Endothelial cell of umbilical vein (primary cell): ENCODE measurements at places on chromosomes 2 and 18.

DNA sequence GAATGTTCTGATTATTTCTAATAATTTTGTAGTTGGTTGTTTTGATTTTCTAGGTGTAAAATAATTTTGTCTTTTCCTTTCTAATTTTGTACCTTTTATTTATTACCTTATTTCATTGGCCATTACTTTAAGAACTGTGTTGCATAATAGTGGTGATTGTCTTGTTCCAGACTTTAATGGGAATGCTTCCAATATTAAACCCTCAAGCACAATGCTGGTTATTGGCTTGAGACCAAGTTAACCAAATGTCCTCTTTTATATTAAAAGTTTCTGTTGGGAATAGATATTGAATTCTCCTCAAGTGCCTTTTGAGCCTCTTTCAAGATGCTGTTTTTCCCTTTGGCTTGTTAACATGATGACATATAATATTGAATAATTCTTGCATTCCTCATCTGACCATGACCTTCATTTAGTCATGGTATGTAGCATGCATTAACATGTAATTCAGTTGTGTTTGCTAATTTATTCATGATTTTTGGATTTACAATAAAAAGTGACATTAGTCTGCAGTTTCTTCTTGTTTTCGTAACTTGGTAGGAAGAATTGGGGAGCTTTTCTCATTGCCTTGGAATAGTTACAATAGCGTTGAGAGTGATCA is 141.7 kb downstream of the DIS3L2 start:
- DNase-seq, result peak; percentile 10

DNA sequence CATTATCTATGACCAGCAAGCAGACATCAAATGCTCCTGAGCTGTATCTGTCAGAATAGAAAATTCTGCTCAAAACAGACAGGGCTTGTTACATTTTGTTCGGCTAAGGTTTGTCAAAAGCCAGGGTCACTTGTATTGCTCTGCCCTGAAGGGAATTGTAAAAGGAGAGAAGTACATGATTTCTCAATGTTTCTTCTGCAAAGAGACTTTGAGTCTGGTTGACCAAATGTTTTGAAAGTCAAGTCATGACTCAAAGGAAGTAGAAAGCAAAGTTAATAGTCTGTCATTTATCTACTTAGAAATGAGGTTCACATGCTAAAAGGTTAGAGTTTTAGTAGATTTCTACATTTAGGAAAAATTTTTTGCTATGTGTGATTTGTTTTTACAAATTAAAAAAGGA is 1624.1 kb upstream of the ZEB2 start:
- no peak for DNase-seq

- no peak for DNase-seq
Observed at GRCh38 chr18:7879717-7880116, 312.6 kb downstream of the PTPRM start.

DNA sequence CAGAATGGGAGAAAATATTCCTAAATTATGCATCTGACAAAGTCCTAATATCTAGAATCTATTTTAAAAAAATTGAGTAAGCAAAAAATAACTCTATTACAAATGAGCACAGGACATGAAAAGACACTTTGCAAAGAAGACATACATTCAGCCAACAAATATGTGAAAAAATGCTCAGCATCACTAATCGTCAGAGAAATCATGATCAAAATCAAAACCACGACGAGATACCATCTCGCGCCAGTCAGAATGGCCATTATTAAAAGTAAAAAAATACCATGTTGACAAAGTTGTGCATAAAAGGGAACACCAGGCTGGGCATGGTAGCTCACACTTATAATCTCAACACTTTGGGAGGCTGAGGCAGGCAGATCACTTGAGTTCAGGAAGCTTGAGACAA is 63.5 kb downstream of the EVA1A start:
- DNase-seq, result no peak

GRCh38 chr2:166157578-166157977 is 29.8 kb upstream of the SCN1A start:
- no peak for DNase-seq

DNA sequence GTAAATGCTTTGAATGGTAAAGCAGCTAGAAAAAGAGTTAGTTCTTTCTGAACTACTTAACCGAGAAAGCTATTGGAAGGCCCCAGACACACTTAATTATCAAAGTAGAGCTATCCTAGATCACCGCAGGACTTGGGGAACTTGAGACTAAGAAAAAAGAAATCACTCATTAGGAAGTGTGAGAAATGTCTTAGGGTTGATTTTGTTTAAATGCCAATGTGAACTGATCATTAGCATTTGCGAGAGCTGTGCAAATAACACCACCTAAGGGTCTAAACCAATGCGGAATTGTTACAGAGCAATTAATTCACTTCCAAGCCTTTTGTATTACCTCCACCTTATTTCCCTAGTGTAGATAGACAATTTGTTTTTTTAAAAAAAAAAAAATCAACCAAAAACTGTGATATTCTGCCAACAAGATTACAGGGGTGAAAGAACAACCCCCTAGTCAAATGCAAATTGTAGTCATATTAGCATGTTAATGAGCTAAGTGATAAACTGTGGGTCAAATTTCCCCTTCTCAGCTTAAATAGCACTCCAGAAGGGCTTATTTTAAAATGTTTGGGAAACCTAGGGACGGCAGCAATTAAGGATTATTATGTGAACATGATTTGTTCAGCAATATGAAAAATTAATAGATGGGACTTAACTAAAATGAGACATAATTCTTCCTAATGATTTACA is 246.2 kb upstream of the STON1 start:
- DNase-seq, result no peak

DNA sequence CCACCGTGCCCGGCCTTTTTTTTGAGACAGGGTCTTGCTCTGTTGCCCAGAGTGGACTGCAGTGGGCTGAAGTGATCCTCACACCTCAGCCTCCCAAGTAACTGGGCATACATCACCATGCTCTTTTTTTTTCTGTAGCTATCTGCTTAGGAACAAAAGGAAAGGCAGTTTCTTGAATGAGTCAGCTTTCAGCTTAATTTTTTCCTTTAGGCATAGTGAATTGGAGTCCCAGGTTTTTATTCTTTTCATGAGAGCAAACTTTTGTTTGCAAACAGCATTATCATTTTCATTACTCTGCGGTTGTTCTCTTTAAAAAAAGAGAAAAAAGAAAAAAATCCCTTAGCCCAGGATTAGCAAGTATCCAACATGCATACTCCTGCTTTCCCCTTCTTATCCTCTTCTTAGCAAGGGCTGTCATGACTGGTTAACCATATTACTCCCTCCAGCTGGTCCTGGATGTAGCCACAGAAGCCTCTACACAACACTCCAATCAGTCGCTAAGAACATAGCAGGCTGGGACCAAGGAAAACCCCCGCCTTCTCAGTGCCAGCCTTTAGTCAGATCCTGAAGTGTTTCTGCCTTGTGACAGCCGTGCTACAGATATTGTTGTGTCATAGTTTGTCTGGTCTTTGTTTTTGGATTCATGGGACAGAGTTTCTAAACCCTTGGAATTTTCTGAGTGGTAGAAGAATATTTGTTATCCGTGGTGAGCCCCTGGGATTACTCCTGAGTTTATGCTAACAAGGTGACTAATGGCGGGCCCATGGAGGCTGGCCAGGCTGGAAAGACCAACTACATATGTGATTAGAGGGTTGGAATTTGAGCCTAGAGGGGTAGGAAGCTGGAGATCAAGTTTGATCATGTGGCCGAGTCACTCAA is 23.3 kb upstream of the ST3GAL5 start:
- no peak for DNase-seq

- no peak for DNase-seq
Observed at GRCh38 chr2:197240421-197241041, 70.0 kb downstream of the ANKRD44 start.

- DNase-seq, result no peak
Observed at GRCh38 chr2:206457188-206457634, 13.9 kb downstream of the ADAM23 start.

GRCh38 chr2:18925296-18925695 is 335.9 kb upstream of the NT5C1B start:
- no peak for DNase-seq

DNA sequence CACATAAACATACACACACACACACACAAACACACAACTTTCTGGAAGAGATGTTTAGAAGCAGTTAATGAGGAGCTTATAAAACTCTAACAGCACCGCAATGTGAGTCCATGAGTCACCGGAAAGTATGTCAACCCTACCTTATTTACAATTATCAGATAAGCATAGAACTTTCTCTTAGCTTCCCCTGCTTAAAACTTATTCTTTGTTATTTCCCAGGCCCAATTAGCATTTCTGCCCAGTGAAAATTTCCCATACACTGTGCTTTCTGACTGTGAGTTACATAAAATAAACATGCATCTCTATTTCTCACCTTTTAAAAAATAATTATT is 737.6 kb downstream of the LRP1B start:
- DNase-seq, result peak; percentile 52

GRCh38 chr18:48490641-48491293 is 48.1 kb upstream of the CTIF start:
- DNase-seq, result no peak

- no peak for DNase-seq
Observed at GRCh38 chr2:65438137-65438899, 5.9 kb upstream of the SPRED2 start.

DNA sequence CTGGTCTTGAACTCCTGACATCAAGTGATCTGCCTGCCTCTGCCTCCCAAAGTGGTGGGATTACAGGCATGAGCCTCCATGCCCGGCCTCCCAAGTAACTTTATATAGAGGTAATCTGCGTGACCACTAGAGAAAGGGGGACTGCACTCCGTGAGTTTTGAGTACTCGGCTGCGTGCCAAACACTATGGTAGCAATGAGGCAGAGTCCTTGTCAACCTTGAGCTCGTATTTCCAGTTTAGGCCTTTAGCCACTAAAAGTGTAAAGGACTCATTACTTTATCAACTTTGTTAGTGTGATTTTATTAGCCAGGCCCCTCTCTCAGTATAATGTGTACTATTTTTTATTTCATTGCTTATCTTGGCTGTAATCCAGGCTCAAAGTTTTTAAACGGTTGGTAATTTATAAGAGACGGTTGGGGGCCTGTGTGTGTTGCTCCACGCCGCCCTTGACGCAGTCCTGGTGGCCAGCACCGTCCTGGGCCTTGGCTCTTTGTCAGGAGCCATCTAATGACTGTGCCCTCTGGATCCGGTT is 56.2 kb downstream of the ZCCHC2 start:
- DNase-seq, result peak; percentile 28

GRCh38 chr2:45855374-45855773 is 203.9 kb downstream of the PRKCE start:
- DNase-seq, result no peak

- DNase-seq, result no peak
Observed at GRCh38 chr2:183207110-183207509, 82.9 kb downstream of the NUP35 start.

DNA sequence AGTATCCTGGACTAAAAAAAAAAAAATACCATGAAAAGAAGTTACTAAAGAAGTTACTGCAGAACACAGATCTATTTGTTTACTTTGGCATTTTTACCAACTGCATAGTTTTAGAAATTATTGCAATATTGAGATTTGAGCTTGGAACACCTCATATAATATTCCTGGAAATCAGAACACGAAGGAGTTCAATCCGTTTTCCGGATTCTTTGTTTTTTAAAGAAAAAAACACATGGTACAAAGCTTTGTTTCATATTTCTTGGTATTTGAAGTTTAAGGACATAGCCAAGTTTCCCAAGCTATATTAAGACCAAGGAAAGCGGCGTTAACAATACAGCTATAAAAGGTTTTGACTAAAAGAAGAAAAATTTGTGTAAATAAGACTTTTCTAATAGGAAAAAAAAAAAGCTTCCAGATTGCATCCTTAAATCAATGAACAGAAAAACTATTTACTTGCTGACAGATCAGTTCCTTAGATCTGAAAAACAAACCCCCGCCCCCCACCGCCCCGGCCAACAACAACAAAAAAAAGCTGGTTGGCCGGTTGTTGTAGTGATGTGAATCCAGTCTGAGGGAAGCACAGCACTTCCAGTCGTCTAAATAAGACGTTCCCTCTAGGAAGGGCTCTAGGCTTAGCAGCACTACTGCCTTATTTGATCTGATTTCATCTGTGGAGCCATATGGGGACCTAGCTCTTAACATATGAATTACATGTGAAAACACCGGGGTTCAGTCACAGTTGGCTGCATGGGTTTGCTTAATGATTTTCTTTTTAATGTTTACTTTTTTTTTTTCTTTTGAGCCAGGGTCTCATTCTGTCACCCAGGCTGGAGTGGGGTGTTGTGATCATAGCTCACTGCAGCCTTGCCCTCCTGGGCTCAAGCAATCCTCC is 2.5 kb upstream of the RHOB start:
- DNase-seq, result peak; percentile 92

DNA sequence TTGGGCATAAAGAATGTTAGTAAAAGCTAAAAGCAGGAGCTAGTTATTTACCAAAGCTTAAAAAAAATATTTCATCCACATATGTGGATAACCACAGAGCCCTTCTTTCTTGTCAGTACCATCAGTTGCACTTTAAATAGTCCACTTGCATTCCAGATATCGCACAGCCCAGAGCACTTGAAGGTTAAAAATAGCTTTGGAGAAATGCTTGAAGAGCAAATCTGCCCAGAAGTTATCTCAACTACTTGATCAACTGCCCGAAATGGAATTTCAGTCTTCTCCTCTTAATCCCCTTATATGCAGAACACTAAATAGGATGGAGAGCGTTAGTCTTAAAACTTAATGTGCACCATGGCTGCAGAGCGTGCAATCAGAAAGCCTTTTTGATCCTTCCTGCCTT is 148.3 kb downstream of the PLEKHA3 start:
- no peak for DNase-seq

- no peak for DNase-seq
Observed at GRCh38 chr2:20657522-20658235, 6.8 kb upstream of the HS1BP3 start.

DNA sequence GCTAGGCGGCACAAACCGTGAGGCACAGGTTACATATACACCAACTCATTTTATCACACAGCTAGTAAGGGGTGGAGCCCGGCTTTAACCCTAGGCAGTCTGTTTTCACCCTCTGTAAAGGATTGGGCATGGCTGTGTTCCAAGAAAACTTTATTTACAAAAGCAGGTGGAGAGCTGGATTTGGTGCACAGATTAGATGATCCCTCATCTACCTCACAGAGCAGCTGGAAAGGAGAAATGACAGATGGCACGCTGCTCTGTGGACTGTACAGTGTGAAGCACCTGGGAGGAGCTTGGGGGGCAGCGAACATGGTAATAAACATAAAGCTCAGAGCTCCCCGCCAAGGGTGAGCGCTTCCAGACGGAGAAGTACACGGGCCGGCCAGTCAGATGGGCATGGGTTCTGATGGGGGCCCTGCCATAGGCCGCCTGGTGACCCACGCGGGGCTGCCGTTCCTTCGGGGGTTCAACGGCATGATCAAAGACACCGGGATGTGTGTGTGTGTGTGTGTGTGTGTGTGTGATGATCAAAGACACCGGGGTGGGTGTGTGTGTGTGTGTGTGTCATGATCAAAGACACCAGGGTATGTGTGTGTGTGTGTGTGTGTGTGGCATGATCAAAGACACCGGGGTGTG is 862 bp upstream of the TMEM177 start:
- no peak for DNase-seq

DNA sequence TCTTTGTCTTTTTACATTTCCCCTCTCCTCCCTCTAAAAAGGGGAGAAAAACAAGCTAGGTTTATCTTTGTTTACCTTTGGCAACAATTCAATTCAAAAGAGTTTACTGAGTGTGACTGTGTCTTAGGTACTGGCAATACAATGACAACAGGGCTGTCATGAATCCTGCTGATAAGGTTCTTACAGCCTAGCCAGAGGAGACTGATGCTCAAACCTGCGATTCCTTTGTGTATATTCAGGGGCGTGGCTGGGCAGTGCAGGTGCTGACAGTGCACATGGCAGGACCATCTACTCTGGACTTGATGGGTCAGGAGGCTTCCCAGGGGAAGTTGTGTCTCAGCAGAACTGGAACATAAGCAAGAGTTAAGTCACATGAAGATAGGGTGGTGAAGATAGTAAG is 23.2 kb upstream of the TTN start:
- peak; percentile 42 for DNase-seq

GRCh38 chr2:221958224-221958623 is 340.6 kb downstream of the PAX3 start:
- peak; percentile 2 for DNase-seq
